NCI-H1417 treated with DMSO at 0.1 percent for 48 hours (cell line): ENCODE measurements at places on chromosomes 16 and 17.

- DNase-seq: no peak
These were observed 46.0 kb downstream of the BEAN1 start for GRCh38 chr16:66473051-66473571.

- no peak for DNase-seq
These were observed 53.2 kb downstream of the BANP start for GRCh38 chr16:88004391-88004790.

GRCh38 chr16:801584-802363, 1.2 kb upstream of the GNG13 start:
- no peak for DNase-seq

- DNase-seq: no peak
These were observed 27.0 kb upstream of the MMD start for GRCh38 chr17:55448681-55449080.

GRCh38 chr16:3759736-3760135, 42.4 kb upstream of the TRAP1 start:
- no peak for DNase-seq

DNA sequence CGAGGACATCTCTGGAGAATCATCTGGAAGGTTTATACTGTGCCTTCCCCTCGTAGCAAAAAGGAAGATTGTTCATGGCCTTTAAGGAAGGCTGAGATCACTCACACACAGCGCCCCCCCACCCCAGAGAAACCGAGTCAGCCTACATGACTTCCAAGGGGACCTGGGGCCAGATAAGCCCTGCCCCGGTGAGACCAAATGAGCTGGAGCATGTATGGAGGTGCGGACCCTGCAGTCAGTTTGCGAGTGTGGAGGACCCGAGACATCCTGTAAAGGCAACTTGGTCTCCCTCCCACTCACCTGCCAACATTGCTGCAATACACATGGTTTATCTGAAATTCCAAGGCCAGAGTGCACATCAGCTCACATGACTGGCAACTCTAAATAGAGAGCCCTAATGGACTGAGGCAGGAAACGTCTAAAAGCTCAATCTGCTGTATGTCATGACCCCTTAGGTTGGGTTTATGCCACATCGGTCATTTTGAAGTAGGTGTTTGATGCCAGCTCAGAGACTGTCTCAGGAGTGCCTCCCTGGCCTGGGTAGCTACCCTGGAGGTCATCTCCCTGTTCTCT, 233.6 kb downstream of the CPPED1 start:
- DNase-seq: no peak

- peak; percentile 14 for DNase-seq
These were observed 870 bp upstream of the ITGA3 start for GRCh38 chr17:50055055-50055425.

DNA sequence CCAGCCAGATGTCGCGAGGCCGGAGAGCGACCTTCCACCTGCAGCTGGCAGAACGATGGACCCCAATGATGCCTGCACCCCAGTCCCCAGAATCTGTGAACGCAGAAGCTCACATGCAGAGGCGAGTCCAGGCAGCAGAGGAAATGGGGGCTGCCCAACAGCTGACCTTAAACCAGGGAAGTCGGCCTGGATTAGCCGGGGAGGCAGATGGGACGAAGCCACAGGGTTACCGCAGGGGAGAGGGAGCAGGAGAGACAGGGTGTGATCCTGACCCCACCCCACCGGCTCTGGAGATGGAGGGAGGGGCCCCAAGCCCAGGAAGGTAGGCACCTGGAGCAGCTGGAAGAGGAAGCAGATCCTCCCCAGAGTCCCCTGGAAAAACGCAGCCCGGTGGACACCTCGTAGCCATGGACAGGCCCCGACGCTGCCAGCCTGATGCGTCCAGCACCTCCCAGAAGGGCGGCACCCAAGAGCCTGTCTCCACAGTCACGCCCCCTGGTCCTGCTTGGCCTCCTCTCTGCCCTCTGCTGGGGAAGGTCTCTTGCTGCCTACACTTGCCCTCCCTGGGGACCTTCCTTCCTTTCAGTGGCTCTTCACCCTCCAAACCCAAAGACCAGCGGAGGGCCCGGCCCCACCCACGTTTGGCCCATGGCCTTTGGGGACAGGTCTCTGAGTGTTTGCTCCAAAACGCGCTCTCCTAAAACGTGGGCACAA, 37.3 kb downstream of the PIEZO1 start:
- DNase-seq: no peak

GRCh38 chr16:72371307-72372086, 199.5 kb upstream of the PMFBP1 start:
- DNase-seq: no peak

DNA sequence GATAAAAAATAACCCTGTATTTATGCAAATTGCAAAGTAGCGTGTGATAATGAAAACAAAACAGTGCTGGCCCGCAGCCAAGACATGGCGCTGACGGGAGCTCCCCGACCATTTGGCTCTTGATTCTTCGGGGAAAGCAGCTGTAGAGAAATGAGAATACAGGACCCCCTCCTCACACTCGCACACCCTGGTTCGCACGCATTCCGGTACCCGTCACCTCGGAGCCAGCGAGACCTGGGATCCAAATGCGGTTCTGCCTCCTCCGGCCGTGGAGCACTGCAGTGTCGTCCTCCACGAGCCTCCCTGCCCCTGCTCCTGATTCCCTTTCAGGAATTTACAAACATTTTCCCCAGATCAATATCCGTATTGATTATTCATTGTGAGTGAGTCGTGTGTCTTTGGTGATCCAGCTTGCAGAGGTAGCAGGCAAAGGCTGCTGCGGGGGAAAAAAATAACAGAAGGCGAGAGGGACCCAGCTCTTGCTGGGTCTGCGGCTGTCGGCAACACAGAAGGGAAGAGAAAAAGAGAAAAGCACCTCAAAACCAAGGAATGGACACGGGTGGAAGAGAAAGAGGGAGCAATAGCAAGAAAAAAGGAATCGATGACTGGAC, 184.1 kb upstream of the ZFHX3 start:
- no peak for DNase-seq

GRCh38 chr16:50478773-50479149, 69.4 kb upstream of the NKD1 start:
- no peak for DNase-seq

DNA sequence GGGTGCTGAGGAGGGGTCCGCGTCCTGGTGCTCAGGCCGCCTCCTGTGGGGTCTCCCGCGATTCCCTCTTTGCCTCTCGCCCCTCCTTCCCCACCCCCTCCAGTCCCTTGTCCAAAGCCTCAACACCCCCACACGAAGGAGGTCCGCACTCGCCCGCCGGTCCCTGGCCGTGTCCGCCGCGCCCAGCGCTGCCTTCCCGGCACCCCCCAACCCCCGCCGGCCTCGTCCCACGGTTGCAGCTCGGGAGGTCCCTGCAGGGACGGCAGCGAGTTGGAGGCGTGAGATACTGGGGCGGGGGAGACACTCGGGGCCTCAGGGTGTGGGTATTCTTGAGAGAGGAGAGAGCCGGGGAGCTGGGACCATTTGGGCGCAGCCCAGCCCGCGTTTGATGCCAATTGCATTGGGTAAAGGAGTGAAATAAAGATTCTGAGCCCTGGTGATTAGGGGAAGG, 468 bp downstream of the FLYWCH2 start:
- DNase-seq: no peak

- DNase-seq: no peak
These were observed 21.5 kb upstream of the HELZ start for GRCh38 chr17:67266496-67266895.

DNA sequence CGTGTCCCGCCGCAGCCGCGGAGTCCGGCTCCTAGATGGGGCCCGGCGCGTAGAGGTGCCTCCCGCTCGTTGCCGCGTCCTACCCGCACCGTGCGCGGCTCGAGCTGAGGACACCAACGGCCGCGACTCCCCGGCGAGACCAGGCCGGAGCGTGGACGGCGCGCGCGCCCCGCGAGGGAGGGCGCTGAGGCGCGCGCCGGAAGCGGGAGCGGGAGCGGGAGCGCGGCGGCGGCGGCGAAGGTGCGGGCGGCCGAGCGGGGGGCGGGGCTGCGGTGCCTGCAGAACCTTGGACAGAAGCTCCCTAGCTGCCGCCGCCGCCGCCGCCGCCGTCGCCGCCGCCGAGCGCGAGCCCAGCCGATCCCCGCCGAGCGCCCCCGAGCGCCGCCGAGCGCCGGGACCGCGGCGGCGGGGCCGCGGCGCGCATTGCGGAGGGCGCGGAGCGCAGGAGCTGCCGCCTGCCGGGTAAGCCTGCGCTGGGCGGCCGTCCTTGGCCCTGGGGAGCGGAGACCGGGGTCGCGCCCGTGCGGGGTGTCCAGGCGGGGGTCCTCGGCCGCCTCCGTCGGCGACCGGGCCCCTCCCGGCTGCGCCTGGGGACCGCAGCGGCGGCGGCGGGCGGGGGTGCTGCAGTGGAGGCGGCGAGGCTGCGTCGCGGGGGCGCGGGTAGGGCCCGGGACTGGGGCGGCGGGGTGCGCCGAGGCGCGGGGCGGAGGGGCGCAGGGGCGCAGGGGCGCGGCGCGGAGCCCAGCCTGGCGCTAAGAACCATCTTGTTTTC, at the start of gene CDK5R1:
Gene CDK5R1, plus strand, starts transcription at position 293 of the 772 bp plus-strand sequence. CDS start 628 bp downstream, outside the sequence.
- peak; percentile 59 for DNase-seq

- no peak for DNase-seq
These were observed 51.8 kb downstream of the CA10 start for GRCh38 chr17:52106638-52107261.

- DNase-seq: no peak
These were observed 32.4 kb downstream of the HAPSTR1 start for GRCh38 chr16:9123871-9124270.

GRCh38 chr16:53018834-53019416, 33.8 kb downstream of the CHD9NB start:
- DNase-seq: no peak

GRCh38 chr17:28937044-28937729, 14.1 kb downstream of the PHF12 start:
- DNase-seq: no peak

GRCh38 chr17:62965174-62965685, 805 bp upstream of the TANC2 start:
- no peak for DNase-seq

DNA sequence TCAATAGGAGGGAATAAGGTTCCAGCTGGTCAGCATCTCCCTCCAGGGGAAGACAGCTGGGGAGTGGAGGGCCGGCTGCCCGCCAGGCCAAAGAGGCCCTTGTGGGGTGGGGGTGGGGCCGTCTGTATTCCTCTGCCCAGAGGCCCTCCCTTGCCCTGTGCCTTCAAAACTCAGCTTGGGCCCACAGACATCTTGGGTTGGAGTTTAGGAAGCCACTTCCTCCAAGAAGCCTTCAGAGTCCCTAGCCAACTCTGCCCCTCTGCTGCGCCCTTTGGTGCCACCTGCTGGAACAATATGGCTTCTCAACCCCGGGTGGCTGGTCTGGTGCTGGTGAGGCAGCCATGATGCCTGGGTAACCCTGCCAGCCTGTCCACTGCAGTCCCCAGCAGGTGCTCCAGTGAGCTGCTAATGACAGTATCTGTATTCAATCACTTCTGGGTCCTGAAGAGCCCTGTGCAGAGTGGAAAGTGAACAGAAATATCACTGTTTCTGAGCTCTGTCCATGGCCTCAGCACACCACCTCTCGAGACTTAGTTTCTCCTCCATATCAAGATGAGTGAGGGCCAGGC, 16.7 kb downstream of the HSD11B2 start:
- DNase-seq: no peak

DNA sequence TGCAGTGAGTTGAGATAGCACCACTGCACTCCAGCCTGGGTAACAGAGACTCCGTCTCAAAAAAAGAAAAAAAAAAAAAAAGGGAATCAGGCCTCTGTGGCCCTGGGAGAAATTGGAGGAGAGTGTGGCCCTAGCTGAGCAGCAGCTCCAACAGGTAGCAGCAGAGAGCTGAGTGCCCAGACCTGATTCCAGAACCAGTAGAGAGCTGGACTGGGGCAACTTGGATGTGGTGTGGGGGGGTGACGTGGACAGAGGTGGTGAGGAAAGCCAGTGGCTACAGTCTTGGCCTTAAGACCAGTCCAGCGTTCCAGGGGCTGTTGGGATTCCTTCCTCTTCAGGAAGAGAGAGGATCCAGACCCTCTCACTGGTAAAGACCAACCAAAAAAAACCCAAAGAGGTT, 1.7 kb downstream of the HSPB9 start:
- no peak for DNase-seq

GRCh38 chr17:66829883-66830282, 5.0 kb upstream of the CACNG5 start:
- no peak for DNase-seq

GRCh38 chr17:74239172-74239571, 25.8 kb downstream of the TTYH2 start:
- no peak for DNase-seq

- no peak for DNase-seq
These were observed 1.6 kb upstream of the ACSF2 start for GRCh38 chr17:50424246-50424995.

- no peak for DNase-seq
These were observed 253.6 kb downstream of the C16orf95 start for GRCh38 chr16:87063543-87063942.

GRCh38 chr17:80413771-80414507, 1.0 kb upstream of the ENDOV start:
- DNase-seq: no peak

GRCh38 chr16:31718998-31719397, 154.6 kb upstream of the ZNF267 start:
- DNase-seq: no peak

- no peak for DNase-seq
These were observed 9.6 kb upstream of the CPD start for GRCh38 chr17:30368912-30369720.

GRCh38 chr17:61519754-61520440, 67.7 kb downstream of the TBX4 start:
- DNase-seq: no peak

DNA sequence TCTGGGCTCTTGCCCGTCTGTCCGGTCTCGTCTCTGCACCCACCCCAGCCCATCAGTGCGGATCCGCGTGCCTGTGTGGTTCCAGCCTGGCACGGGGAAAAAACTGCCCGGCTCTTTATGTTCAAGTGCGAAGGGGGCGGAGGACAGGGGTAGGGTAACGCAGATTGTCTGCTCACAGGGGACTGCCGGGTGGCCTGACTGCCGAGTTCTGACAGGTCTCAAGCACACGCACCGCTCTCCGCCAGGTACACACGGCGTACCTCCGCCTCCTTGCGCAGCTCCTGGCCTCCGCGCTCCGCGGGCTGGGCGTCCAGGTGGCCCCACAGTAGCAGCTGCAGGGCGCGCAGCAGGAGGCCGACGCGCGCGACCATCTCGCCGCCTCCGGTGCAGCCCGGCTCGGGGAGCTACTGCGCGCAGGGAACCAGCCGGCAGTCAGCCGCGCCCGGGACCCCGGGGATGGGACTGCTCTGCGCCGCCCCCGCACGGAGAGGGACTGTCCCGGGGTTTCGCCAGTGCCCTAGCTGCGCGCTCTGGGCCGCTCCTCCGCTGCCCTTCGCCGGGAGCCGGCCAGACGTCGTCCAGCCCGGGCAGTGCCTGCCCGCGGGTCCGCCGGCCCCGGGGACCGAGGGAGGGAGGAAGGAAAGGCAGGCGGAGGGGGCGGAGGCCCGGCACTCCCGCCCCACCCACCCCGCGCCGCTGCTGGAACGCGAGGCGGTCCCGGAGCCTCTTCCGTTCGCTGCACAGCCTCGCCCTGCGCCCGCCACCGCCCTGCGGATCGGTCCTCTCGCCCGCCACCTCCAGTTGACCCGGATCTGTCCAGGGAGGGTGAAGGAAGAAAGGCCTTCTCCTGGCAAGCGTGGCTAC, at the start of gene MMP28:
Gene MMP28, minus strand, starts transcription at position 635 of the 864 bp plus-strand sequence. Its CDS starts 264 bp downstream, at position 371.
- DNase-seq: no peak
